ENCODE measurements at places on chromosomes 6 and 20. TPM values are rescaled to one million over a fixed set of nuclear protein-coding genes. Genes with fewer than 3 reads are reported as not detected.

- DNase-seq, result no peak
- peaks cover 13% of the 10 kb centered on the region for H3K4me1 ChIP-seq
- H3K27ac ChIP-seq, result no peak overlapping the region
- no peaks in the 10 kb centered on the region for H3K27me3 ChIP-seq
Measured at GRCh38 chr6:137236581-137237355, 17.6 kb upstream of the IFNGR1 start.

GRCh38 chr6:33276581-33276863, 401 bp upstream of the B3GALT4 start:
- H3K36me3 ChIP-seq, result peaks cover 15% of the 10 kb centered on the region
- peaks cover 49% of the 10 kb centered on the region for H3K4me1 ChIP-seq
- H3K27me3 ChIP-seq, result no peaks in the 10 kb centered on the region
- H3K27ac ChIP-seq, result peak overlapping the region; percentile 92
- peak overlapping the region; percentile 72 for H3K4me3 ChIP-seq

GRCh38 chr20:31489152-31489551, 14.1 kb downstream of the REM1 start:
- no peaks in the 10 kb centered on the region for H3K4me1 ChIP-seq
- no peaks in the 10 kb centered on the region for H3K27me3 ChIP-seq
- no peak overlapping the region for H3K4me3 ChIP-seq
- peaks cover 4% of the 10 kb centered on the region for H3K36me3 ChIP-seq
- no peak for DNase-seq
- H3K27ac ChIP-seq, result no peak overlapping the region

DNA sequence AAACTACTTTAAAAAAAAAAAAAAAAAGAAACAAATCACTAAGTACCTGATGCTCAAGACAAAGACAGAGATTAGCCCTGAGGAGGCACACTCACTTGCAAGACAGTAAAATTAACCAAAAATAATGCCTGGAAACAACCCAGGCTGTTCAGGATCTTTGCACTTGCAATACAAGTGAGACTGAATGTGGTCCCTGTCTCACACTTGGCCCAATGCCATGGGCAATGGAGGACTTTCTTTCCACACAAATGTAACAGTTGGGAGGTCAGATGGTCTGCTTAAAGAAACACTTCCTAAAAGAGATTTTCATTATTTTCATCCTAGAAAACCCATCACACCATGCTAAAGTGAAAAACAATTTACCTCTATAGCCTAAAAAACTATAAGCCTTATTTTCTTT, 16.2 kb downstream of the STAU1 start:
- no peak overlapping the region for H3K27ac ChIP-seq
- DNase-seq, result no peak
- no peak overlapping the region for H3K4me3 ChIP-seq
- H3K4me1 ChIP-seq, result peaks cover 5% of the 10 kb centered on the region

TNXB gene
- 10.8 TPM for total RNA-seq

EBF4 gene
- 78.8 TPM for total RNA-seq

All from mesothelial cell of epicardium (in vitro differentiated cells).